ENCODE measurements at places on chromosomes 6 and 20. TPM values are rescaled to one million over a fixed set of nuclear protein-coding genes. Genes with fewer than 3 reads are reported as not detected.

DNA sequence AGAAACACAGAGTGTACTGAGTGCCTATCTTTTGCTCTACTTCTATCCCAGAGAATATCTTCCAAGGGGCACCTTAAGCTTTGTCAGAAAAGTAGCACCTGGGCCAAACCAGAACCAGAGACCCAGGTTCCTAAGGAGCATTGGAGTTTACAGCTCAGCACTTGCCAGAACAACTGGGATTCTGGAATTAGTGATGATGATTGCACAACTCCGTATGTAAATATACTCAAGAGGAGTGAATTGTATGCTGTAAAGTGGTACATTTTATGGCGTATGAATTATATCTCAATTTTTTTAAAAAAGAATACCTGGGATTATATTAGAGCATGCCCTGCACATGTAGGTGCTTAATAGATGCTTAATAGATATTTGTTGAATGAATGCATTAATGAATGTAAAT lies 36.2 kb upstream of the EPB41L1 start:
- H3K4me1 ChIP-seq: peaks cover 13% of the 10 kb centered on the region
- H3K27me3 ChIP-seq: no peaks in the 10 kb centered on the region
- H3K4me3 ChIP-seq: no peak overlapping the region
- H3K36me3 ChIP-seq: no peaks in the 10 kb centered on the region
- no peak for DNase-seq

GRCh38 chr6:2447318-2447920 lies 202.0 kb upstream of the GMDS start:
- peaks cover 11% of the 10 kb centered on the region for H3K4me1 ChIP-seq
- no peak for DNase-seq
- no peaks in the 10 kb centered on the region for H3K27me3 ChIP-seq
- H3K27ac ChIP-seq: no peak overlapping the region
- no peak overlapping the region for H3K4me3 ChIP-seq

DNA sequence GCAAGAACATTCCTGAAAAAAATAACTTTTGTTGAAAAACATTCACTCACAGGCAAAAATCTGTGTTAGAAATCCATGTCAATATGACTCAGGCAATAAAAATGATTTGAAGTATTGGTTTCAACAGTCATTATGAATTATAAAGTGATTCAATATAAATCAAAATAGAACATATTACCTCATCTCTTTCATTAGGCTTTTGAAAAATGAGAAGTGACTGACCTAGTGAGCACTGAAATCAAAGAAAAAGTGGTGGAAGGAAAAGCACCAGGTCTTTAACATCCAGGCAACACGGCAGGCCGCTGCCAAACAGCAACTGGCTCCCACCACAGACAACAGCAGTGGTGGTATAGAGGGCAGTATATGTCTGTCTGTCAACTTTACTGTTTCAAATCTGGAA lies 68.9 kb downstream of the MAN1A1 start:
- no peaks in the 10 kb centered on the region for H3K4me1 ChIP-seq
- DNase-seq: no peak
- H3K36me3 ChIP-seq: no peaks in the 10 kb centered on the region

DNA sequence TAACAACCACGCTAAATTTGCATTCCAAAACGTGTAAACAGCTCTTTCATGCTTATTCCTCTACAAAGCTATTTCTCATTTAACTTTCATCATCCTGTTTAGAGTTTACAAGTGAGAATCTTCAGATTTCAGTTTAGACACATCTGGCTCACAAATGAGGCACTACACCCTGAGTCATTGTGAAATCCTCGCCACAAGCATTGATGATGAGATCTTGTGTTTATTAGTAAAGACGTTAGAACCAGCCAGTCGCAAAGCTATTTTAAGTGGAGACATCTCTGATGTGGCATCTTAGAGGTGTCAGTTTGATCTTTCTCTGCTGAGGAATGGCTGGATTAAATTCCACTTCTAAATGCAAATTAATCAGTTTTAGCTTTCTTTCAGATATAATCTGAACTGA lies 8.3 kb upstream of the ISM1 start:
- H3K27me3 ChIP-seq: peaks cover 21% of the 10 kb centered on the region
- H3K27ac ChIP-seq: no peak overlapping the region
- H3K4me1 ChIP-seq: no peaks in the 10 kb centered on the region
- no peak for DNase-seq
- H3K36me3 ChIP-seq: no peaks in the 10 kb centered on the region

DNA sequence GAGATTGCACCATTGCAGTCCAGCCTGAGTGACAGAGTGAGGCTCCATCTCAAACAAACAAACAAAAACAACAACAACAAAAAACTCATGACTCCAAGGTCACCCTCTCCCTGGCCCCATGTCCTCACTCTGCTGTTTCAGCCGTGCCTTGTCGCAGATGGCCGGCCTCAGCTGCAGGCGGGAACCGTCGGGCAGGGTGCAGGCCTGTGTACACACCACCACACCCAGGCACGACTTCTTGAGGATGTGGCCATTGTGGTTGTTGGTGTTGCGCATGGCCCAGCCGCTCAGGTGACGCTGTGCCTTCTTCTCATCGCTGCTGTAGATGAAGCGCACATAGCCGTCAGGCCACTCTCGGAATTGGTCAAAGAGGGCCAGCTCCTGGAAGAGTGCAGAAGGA lies 4.8 kb downstream of the GCM2 start:
- peaks cover 5% of the 10 kb centered on the region for H3K4me1 ChIP-seq
- H3K36me3 ChIP-seq: no peaks in the 10 kb centered on the region
- no peak overlapping the region for H3K27ac ChIP-seq
- no peak for DNase-seq
- no peak overlapping the region for H3K4me3 ChIP-seq

SRMS gene
- not detected for total RNA-seq

GSTA4 gene
- total RNA-seq: 34.7 TPM

LYRM4 gene
- total RNA-seq: 31.0 TPM
